ENCODE measurements at places on chromosomes 4 and X.

DNA sequence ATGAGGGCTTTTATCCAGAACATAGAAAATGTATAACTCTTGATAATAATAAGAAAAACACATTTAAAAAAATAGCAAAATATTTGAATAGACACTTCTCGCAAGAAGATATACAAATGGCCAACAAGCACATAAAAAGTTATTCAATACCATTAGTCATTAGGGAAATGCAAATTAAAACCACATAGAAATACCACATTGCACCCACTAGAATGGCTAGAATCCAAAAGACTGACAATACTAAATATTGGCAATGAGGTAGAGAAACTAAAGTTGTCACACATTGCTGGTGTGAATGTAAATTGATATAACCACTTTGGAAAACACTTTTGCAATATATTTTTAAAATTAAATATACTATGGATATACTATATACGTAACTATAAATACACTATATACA, 754.3 kb upstream of the MAGEB2 start:
- DNase-seq = no peak

DNA sequence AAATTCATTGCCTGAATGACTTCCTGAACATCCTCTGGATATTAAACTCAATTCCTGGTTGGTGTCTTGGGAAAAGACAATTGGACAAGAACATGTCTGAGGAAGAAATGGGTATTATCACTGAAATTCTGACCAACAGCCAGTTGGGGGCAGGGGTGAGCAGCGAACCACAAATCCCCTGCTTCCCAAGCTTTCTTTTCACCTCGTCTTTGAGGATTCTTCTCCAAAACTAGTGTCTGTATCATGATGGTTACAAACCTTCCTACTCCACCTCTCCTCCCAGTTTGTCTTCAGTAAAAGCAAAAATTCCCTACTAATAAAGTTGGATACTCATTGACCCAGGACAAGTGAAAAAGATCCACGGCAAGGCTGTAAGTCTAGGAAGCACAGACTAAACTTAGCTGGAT, 48.3 kb upstream of the WDR1 start:
- DNase-seq = no peak

- no peak for DNase-seq
Measured at GRCh38 chr4:22762548-22762947, 69.8 kb downstream of the GBA3 start.

GRCh38 chr4:26803211-26803861, 57.3 kb upstream of the STIM2 start:
- no peak for DNase-seq

GRCh38 chrX:123274796-123275195, 90.7 kb downstream of the GRIA3 start:
- DNase-seq = no peak

GRCh38 chrX:22165732-22166457, 106.8 kb upstream of the CBLL2 start:
- DNase-seq = no peak

DNA sequence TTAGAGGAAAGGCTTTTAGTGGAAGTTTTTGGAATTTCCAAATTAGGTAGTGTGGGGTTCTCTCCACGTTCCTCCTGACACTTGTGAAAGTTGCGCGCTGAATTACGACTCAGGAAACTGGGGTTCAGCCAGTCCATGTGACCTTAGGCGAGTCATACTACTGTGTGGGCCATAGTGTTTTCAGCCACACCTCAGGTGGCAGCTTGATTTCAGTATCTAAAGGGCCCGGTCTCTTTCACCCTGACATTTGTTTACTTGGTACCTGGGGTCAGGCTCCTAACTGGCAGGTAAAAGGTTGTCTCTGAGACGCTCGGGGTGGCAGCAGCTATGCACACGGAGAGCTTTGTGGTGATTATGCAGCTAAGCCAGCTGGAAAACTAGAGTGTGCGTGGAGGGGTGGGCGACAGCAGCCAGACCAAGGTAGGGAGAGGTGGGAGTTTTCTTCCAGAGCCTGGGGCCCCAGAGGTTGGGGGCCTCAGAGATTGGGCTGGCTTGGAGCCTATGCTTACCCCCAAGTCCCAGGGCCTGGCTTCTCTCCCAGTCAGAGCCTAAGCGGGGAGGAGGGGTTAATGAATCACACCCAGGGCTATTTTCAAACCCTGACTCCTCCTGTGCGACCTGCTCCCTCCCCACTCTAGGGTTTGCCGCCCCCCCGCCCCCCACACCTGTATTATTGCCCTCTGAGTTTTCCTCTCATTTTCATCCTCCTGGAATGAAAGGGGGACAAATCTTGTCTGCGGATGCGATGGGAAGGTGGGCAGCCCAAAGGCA, 47.2 kb downstream of the STARD8 start:
- no peak for DNase-seq

GRCh38 chr4:42159271-42160001, 7.0 kb upstream of the BEND4 start:
- no peak for DNase-seq

- no peak for DNase-seq
Measured at GRCh38 chr4:57199267-57199666, 89.1 kb upstream of the IGFBP7 start.

DNA sequence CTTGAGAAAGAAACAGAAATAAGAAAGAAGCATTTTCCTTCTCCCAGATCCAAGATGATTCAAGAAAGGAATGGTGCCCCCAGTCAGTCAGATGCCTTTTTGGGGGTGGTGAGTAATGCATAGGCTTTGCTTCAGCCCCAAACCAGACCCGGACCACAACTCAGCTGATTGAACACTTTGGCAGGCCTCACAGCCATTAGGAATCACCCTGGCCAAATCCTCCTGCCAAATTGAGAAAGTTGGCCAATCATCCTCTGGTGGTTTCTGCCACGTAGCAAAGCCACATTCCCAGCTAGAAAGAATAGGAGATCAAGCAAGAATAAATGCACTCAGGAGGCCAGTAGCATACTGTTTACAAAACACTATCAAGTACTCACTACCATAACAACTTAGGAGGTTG, 33.7 kb downstream of the FRMD7 start:
- no peak for DNase-seq

DNA sequence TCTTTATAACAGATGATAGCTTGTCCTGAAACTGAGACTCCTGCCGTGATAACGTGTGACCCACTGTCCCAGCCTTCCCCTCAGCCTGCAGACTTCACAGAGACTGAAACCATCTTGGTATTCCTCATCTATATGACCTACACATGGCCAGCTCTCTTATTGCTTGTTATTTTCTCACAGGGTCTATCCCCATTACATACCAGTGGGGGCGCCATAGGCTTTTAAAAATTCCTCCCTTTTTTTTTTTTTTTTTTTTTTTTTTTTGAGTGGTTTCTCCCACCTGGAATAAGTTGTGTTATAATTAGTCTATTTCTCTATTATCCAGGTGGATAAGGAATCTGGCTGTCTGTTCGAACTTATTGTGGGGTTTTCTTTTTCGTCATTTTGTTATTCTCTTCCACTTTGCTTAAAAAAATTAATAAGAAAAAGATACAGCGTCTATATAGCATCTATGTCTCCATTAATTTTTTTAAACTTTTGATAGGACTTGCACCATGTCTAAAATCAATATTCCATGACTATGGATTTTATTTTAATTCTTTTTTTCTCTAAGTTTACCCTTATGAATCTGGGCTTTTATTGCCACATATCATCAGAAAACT, 47.2 kb downstream of the GYG2 start:
- DNase-seq = no peak

GRCh38 chrX:23334848-23335599, at the start of gene PTCHD1:
TSS of gene PTCHD1 (plus strand) at chrX:23334849. CDS start at chrX:23334876, 27 bp downstream.
- no peak for DNase-seq

- DNase-seq = no peak
Measured at GRCh38 chr4:153122855-153123254, 81.4 kb upstream of the TRIM2 start.

DNA sequence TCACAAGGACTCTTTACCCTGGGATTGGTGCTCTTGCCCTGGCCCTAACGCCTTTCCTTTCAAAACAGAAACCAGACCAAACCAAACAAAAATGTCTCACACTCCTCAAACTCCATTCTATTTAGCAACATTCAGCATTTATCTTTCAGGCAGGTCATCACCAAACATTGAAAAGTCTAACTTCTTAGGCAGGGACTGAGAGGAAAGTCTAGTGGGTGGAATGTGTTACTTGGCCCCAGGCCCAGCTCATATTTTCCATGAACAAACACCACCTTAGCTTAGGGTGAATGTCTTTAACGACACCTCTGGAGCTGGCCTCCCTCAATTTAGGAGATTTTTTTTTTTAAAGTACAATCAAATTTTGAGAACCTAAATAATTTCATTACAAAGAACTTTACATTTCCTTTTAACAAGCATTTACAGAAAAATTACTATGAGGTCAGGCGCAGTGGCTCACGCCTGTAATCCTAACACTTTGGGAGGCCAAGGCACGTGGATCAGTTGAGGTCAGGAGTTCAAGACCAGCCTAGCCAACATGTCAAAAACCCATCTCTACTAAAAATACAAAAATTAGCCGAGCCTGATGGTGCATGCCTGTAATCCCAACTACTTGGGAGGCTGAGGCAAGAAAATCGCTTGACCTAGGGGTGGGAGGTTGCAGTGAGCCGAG, 10.2 kb upstream of the N4BP2 start:
- no peak for DNase-seq

GRCh38 chrX:112654871-112655270, 24.9 kb downstream of the LHFPL1 start:
- no peak for DNase-seq

- no peak for DNase-seq
Measured at GRCh38 chr4:84689197-84689596, 106.3 kb downstream of the CDS1 start.

DNA sequence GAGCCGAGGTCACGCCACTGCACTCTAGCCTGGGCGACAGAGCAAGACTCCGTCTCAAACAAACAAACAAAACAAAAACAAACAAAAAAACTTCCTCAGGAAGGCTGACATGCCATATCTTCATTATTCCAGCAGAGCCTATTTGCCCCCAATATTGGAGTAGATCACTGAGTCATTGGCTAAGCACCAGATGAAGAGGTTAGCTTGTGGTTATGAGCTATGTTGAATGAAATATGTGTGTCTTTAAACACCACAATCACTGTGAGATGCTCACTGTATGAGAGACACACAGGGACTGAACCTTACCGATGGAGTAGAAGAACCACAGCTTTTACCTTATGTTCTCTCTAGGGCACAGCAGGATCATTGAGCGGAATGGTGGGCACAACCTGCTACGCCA, 122.1 kb upstream of the EOLA2 start:
- DNase-seq = no peak
